NB4 (cell line): ENCODE measurements at places on chromosomes 1 and 21.

- DNase-seq = no peak
These were observed 149.2 kb downstream of the BEND5 start for GRCh38 chr1:48627486-48627885.

DNA sequence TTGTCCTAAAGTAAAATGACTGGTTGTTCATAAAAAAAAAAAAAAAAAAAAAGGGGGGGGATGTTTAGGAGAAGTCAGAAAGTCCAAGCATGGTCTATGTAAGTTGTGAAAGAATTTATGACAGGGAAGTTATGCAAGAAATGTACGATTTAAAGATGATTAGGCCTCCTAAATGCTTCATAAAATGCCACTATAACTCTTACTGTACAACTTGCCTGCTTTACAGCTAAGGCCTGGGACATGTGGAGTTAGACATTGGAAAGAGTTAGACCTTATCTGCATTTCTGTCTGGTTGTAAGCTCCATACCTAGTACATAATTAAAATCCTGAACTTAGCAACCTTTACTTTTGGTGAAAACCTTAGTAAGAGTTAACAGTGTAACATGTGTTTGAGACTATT, 150.0 kb downstream of the TPR start:
- DNase-seq = peak; percentile 13

DNA sequence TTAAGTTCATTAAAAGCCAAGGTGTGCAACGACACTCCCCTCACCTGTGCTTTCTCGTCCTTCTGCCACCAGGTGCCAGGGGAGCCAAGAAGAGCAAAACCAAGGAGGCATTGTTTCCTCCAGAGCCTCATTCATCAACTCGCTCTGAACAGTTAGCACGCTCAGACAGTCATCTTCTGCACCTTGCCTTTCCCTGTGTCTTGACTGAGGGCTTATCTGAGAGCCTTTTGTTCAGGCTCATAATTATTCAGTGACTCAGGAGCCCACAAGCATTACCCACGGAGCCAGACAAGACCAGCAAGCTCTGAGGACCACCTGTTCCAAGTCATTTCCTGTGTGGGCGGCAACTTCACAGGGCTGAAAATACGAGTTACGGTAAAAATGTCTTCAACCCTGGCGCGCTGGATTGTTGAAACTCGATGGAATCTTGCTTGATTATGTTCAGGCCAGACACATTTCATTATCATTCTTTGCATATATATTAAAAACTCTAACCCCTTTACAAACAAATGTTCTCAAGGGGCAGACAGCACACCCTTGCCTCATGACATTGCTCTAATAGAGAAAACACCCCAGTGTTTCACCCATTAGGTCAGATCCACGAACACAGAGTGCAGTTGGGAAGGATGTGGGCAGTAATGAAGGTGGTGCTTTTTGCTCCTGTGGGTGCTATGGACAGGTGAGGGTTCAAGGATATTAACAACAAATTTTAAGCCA, 89.7 kb upstream of the RUNX1 start:
- peak; percentile 15 for DNase-seq

GRCh38 chr1:54356680-54357147, 49.5 kb downstream of the SSBP3 start:
- DNase-seq = no peak

- no peak for DNase-seq
These were observed 49.6 kb downstream of the INTS7 start for GRCh38 chr1:211985556-211986264.

DNA sequence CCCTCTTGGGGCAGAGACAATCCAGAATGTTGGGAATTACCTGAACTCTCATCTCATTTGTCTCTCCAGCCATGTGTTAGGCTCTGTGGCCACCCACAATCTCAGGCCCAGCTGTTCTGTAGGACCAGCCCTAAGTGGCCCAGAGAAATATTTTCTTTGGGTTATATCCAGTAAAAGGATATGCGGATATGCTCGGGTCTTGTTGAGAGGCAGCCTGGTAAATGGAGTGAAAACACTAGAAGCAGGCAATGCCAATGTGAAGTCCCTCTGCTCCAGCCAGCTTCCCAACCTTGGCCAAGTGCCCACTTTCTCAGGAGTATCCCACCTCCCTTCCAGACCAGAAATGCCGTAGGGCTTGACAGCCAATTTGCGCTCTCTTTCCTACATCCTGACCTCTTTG, 192.2 kb downstream of the ST6GALNAC3 start:
- no peak for DNase-seq

GRCh38 chr1:240618946-240619345, 7.0 kb upstream of the GREM2 start:
- peak; percentile 43 for DNase-seq

GRCh38 chr1:167936068-167936929, at the start of gene DCAF6:
TSS of gene DCAF6 (plus strand) at chr1:167936683. CDS start at chr1:167936912, 229 bp downstream.
- DNase-seq = peak; percentile 98

- no peak for DNase-seq
These were observed 61.3 kb downstream of the ROR1 start for GRCh38 chr1:63835128-63835527.

- DNase-seq = peak; percentile 31
These were observed 194.8 kb downstream of the EIF4G3 start for GRCh38 chr1:20981915-20982314.

DNA sequence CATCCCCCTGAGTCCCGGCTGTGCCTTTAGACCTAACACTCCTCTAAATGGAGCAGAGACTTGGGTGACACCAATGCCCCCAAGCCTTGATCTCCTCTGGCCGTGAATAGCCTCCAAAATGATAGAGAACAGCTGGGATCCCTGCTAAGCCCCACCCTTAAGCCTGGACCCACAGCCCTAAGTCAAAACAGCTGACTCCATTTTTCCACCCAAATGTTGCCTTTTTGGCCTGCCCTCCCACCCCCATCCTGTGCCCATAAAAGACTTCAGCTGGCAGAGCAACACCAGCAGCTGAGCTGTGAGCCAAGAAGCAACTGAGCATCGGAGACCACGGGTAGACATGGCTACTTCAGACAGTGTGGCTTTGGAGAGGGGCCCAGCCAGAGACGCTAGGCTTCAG, 420.8 kb downstream of the NPHP4 start:
- DNase-seq = no peak

DNA sequence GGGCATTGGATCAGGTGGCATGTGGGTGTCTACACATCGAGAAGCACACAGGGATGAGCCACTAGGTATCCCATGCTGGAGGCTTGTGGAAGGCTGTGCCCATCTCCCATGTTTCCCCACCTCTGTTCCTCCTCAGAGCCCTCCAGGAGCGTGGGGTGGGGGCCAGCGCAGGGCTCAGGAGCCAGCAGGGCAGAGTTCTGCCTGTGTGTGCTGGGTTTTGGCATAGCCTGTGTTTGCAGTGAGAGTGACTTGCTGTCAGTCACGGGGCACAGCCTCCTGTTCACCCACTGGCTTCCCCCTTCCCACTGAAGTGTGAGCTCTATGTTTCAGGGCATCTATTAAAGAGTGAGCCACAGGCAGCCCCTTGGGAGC, 10.4 kb downstream of the IBA57 start:
- no peak for DNase-seq

DNA sequence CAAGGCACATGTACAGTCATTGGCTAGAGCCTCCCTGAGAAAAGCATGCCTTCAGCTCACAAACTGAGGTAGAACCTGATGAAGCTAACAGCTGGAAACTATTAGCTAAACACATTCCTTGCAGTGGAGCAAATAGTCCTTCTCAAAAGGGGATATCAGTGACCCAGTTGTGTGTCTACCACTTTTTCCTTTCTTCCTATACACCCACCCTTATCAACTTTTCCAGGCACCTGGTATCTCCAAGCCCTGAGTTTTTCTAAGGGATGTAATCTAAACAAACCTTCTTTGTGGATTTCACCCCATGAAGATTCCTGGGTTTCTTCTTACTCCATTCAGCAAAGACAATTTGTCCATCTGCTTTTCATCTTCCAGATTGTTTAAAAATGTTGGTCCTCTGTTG, 10.5 kb upstream of the ZSWIM5 start:
- DNase-seq = no peak

DNA sequence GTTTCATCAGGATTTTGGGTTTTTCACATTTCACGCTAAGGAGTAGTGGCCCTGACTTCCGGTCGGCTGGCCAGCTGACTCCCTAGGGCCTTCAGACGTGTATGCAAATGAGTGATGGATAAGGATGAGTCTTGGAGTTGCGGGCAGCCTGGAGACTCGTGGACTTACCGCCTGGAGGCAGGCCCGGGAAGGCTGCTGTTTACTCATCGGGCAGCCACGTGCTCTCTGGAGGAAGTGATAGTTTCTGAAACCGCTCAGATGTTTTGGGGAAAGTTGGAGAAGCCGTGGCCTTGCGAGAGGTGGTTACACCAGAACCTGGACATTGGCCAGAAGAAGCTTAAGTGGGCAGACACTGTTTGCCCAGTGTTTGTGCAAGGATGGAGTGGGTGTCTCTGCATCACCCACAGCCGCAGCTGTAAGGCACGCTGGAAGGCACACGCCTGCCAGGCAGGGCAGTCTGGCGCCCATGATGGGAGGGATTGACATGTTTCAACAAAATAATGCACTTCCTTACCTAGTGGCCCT, 23.1 kb upstream of the TNFRSF1B start:
- peak; percentile 49 for DNase-seq
